ENCODE measurements at places on chromosomes 5 and 9.

- peak; percentile 74 for DNase-seq
These were observed 132.4 kb upstream of the NIPBL start for GRCh38 chr5:36743891-36744772.

- DNase-seq, result no peak
These were observed 255.5 kb downstream of the KIAA0825 start for GRCh38 chr5:94362857-94363256.

- DNase-seq, result peak; percentile 53
These were observed 76.5 kb downstream of the PHF2 start for GRCh38 chr9:93652604-93653592.

DNA sequence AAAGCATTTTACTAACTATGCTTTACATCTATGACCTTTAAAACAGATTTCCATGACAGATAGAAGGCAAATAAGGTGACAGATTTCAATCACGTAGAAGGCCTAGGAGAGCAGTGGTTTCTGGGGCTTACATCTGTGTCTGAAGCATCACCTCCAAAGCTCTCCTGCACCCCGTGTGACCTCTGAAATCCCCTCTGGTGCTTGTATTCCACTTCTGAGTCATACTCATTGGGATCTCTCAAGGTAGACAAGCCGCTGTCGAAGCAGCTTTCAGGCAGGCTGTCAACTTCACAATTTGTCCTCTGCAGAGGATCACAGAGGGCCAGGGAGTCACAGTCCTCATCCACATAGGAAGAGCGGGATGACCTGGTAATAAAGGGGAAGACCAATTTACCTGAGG is 62.2 kb downstream of the RASEF start:
- DNase-seq, result no peak

DNA sequence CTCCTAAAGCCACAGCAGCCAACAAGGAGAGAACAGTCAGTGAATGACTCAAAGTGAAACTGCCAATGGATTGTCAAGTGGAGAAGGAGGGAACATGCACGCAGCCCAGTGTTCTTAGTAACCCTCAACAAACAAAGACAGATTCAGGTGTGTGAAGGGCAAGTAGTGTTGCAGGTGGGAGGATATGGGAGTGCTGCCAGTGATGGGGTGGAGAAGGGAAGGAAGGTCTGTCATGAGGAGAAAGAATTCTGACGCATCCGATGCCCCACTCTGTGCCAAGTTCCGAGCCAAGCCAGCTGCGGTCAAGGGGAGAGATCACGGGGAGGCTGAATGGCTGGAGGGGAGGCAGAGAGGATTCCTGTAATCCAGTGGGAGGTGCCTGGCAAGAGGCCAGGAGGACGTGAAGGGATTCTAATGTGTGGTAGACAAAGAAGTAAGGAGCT is 56.5 kb downstream of the CAST start:
- no peak for DNase-seq
